ENCODE measurements at places on chromosomes 12 and 14.

- peak; percentile 69 for DNase-seq
These were observed 21.3 kb downstream of the TBX3 start for GRCh38 chr12:114662512-114663177.

DNA sequence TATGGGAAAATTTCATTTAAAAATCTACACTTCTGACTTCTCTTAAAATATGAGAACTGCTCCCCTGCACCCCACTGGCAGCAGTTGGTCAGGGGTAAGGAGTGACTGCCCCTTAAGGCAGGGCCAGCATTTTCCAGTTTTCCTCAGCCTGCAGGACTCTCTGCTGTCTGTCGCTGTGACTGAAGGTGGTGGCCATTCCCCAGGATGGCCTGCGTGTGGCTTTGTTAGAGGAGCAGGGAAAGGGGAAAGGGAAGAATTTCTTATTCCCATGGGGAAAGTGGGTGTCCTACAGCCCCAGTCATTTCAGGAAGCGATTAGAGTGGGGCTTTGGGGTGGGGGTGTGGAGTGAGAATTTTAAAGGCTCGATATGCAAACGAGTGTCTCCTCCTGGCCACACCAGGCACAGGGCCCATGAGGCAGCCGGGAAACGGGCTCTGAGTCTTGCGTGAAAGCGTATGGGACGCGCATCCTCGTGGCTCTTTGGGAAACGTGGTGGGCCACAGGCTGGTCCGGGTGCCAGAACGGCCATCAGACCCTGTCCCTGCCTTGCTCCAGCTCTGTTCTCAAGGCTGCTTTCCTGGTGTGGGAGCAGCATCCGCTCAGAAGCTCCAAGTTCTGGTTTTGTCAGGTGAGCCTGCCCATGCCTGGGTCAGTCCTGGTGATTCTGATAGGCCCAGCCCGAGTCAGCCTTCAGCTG is 23.5 kb downstream of the ADGRD1 start:
- DNase-seq: no peak

GRCh38 chr12:19848421-19848820 is 409.1 kb downstream of the AEBP2 start:
- no peak for DNase-seq

GRCh38 chr12:77407931-77408330 is 342.6 kb upstream of the E2F7 start:
- DNase-seq: no peak

GRCh38 chr12:57142121-57142520 is 5.3 kb downstream of the LRP1-AS start:
- no peak for DNase-seq

GRCh38 chr14:88503754-88504406 is 50.9 kb downstream of the PTPN21 start:
- no peak for DNase-seq

GRCh38 chr12:3523058-3523457 is 32.1 kb downstream of the PRMT8 start:
- no peak for DNase-seq

GRCh38 chr14:103973354-103973753 is 31.0 kb upstream of the RD3L start:
- DNase-seq: no peak

- DNase-seq: peak; percentile 48
These were observed 5.9 kb downstream of the VTI1B start for GRCh38 chr14:67668559-67668958.

GRCh38 chr12:102234599-102234998 is 37.0 kb upstream of the PMCH start:
- DNase-seq: no peak

GRCh38 chr14:103022002-103022684 is 35.2 kb downstream of the CDC42BPB start:
- no peak for DNase-seq

Measured in activated CD4-positive, alpha-beta T cell treated with anti-CD3 and anti-CD28 coated beads, Interleukin-2, Interleukin-4, amounts not matched to agents 100 ng/mL and 50 ng/mL, durations not matched to agents 16 hours and 8 hours (primary cell).